ENCODE measurements at places on chromosomes 11 and 22. TPM values are rescaled to one million over a fixed set of nuclear protein-coding genes. Genes with fewer than 3 reads are reported as not detected.
A peak's percentile ranks its signal among the peaks of the same experiment; 100 is the strongest.

The DBX1 gene
- total RNA-seq = not detected

The SCN2B gene
- 24.9 TPM for total RNA-seq

The CAVIN3 gene
- 37.1 TPM for total RNA-seq

The C22orf31 gene
- total RNA-seq = 0.30 TPM

The C22orf42 gene
- not detected for total RNA-seq

The OTOG gene
- total RNA-seq = not detected

The PHF21B gene
- total RNA-seq = 0.69 TPM

The CD44 gene
- 14.0 TPM for total RNA-seq

DNA sequence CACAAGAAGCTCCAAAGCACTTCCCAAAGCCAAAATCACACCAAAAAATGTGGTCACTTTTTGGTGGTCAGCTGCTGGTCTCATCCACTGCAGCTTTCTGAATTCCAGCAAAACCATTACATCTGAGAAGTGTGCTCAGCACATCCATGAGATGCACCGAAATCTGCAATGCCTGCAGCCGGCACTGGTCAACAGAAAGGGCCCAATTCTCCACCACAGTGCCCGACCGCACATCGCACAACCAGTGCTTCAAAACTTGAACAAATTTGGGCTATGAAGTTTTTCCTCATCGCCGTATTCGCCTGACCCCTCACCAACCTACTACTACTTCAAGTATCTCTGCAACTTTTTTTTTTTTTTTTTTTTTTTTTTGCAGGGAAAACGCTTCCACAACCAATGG lies 89.9 kb upstream of the LUZP2 start:
- no peak for DNase-seq
- no peaks in the 10 kb centered on the region for H3K36me3 ChIP-seq
- H3K4me3 ChIP-seq = no peak overlapping the region
- H3K4me1 ChIP-seq = peaks cover 11% of the 10 kb centered on the region

DNA sequence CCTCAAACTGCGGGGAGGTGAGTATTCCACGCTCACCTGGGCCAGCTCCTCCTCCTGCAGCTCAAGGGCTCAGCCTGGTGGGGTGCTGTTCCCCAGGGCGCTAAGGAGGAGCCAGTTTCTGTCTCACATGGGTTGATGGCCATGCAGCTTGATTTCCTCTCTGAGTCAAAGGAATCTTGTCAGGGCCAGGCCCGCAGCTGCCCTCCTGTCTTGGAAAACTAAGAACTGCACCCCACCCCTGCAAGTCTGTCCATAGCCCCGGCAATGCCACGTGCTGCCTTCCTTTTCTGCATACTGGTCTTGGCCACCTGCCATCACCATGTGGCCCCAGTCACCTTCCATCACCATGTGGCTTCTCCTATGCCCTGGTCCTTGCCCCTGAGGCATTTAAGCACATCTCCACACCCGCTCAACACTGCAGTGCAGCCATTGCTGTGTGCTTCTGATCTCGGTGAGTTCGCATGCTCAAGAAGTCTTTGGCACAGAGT lies 35.2 kb upstream of the CLDN5 start:
- H3K36me3 ChIP-seq = no peaks in the 10 kb centered on the region
- H3K4me1 ChIP-seq = no peaks in the 10 kb centered on the region
- no peak overlapping the region for H3K27ac ChIP-seq
- H3K27me3 ChIP-seq = peaks cover 4% of the 10 kb centered on the region
- DNase-seq = no peak

DNA sequence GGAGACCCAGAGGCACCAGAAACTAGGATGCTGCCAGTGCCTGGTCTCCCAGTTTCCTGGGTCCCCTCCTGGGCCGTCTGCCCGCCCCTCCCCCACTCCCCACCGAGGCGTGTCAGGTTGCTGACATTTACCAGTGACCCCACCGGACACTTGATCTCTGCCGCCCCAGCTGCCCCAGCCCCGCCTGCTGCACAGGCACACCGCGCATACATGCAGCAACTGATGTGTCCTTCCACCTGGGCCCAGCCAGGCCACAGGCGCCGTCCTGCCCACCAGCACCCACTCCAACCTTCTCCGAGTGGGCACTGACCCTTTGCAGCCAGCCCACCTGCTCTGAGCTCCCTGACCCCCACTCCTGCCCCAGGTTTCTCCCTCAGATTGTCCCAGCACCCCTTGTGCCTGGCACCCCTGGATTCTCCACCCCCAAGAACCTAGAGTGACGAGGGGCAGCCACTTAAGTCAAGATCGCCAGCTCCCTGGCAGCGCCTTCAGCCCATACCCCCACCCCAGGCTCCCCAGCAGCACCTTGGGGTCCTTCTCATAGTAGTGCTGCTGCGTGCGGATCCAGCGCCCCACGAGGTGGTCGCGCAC lies 548 bp downstream of the PYGM start:
- H3K4me3 ChIP-seq = peak overlapping the region; percentile 69
- DNase-seq = no peak
- H3K4me1 ChIP-seq = peaks cover 66% of the 10 kb centered on the region
- H3K36me3 ChIP-seq = peaks cover 16% of the 10 kb centered on the region
- peak overlapping the region; percentile 89 for H3K27ac ChIP-seq
- H3K27me3 ChIP-seq = no peaks in the 10 kb centered on the region

GRCh38 chr11:118180300-118180703 lies 3.9 kb upstream of the SCN2B start:
- peak overlapping the region; percentile 36 for H3K4me3 ChIP-seq
- H3K27me3 ChIP-seq = peaks cover 4% of the 10 kb centered on the region
- H3K27ac ChIP-seq = peak overlapping the region; percentile 83
- peak; percentile 85 for DNase-seq
- H3K4me1 ChIP-seq = peaks cover 34% of the 10 kb centered on the region

- no peak overlapping the region for H3K4me3 ChIP-seq
- DNase-seq = peak; percentile 23
- peaks cover 57% of the 10 kb centered on the region for H3K4me1 ChIP-seq
- H3K27me3 ChIP-seq = no peaks in the 10 kb centered on the region
These were observed 102.4 kb downstream of the ARHGAP42 start for GRCh38 chr11:100789500-100789899.

- DNase-seq = peak; percentile 70
- no peak overlapping the region for H3K27ac ChIP-seq
- peaks cover 43% of the 10 kb centered on the region for H3K27me3 ChIP-seq
- no peaks in the 10 kb centered on the region for H3K36me3 ChIP-seq
- no peak overlapping the region for H3K4me3 ChIP-seq
These were observed 303.8 kb downstream of the NTM start for GRCh38 chr11:131674051-131674755.

DNA sequence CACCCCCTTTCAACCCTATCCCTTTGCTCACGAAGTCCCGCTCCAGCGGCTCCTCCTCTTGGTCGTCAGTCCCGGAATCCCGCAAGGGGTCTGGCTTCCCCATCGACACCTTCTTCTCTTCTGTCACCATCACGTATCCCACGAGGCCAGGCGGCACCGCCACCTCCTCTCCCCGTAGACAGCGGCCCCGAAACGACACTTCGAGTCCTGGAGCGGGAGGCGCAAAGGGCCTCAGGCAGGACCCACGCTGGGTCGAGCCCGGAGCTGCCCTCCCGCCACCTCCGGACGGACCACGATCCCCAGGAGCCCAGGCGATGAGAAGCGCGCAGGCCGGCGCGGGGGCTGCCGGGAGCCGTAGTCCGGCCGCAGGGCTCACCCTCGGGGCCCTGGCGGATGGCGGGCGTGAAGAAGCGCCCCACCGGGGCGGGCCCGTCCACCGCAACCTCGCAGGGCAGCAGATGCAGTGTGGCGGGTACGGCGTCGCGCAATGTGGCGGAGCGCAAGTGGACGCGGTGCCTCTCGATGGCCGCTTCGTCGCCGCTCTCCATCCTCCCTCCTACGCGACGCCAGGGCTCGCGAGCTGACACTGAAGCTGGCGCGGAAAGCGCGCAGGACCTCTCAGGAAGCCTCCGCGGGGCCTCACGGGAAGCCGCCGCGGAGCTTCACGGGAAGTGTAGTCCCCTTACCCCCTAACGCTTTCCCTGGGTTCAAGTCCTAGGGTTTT lies at the start of gene RNASEH2C:
Gene RNASEH2C, minus strand, starts transcription at position 588 of the 724 bp plus-strand sequence. Its CDS starts 40 bp downstream, at position 548.
- H3K27me3 ChIP-seq = no peaks in the 10 kb centered on the region
- H3K36me3 ChIP-seq = peaks cover 39% of the 10 kb centered on the region
- H3K27ac ChIP-seq = peak within 1 kb of the TSS; percentile 97
- peak within 1 kb of the TSS; percentile 90 for H3K4me3 ChIP-seq
- DNase-seq = peak; percentile 88

DNA sequence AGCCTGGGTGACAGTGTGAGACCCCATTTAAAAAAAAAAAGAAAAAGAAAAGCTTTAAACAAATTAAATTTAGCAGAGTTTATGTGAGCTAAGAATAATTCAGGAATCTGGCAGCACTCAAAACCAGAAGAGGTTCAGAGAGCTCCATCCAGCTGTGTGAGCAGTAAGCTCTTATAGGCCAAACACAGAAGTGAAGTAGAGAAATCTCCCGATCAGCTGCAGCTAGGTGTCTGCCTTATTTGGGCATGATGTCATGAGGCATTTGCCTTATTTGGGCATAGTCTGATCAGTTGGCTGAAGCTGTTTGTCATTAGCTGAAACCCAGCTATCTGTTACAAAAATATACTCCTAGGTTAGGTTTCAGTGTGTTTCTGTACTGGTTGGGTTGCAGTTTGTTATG lies 8.2 kb downstream of the MS4A15 start:
- no peak overlapping the region for H3K27ac ChIP-seq
- no peak overlapping the region for H3K4me3 ChIP-seq
- H3K4me1 ChIP-seq = no peaks in the 10 kb centered on the region
- peaks cover 99% of the 10 kb centered on the region for H3K27me3 ChIP-seq
- no peaks in the 10 kb centered on the region for H3K36me3 ChIP-seq
- DNase-seq = no peak

DNA sequence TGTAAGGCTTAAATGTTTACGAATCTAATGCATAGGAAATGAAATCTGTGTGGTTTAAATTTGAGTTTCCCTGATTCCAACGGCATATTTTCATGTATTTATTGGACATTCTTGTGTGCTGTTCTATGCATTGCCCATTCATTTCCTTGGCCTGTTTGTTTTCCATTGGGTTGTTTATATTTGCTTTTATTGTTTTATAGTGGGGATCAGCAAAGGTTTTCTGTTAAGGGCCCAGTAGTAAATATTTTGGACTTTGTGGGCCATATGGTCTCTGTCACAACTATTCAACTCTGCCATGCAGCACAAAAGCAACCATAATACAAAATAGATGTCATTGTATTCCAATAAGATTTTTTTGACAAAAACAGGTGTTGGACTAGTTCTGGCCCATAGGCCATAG lies 5.2 kb upstream of the LGR4 start:
- H3K36me3 ChIP-seq = no peaks in the 10 kb centered on the region
- H3K4me3 ChIP-seq = no peak overlapping the region
- H3K4me1 ChIP-seq = no peaks in the 10 kb centered on the region
- H3K27me3 ChIP-seq = no peaks in the 10 kb centered on the region

- no peaks in the 10 kb centered on the region for H3K27me3 ChIP-seq
- H3K4me3 ChIP-seq = no peak overlapping the region
- DNase-seq = no peak
- H3K4me1 ChIP-seq = peaks cover 40% of the 10 kb centered on the region
- peaks cover 13% of the 10 kb centered on the region for H3K36me3 ChIP-seq
These were observed 84.2 kb downstream of the MORC2 start for GRCh38 chr22:30884211-30885000.

DNA sequence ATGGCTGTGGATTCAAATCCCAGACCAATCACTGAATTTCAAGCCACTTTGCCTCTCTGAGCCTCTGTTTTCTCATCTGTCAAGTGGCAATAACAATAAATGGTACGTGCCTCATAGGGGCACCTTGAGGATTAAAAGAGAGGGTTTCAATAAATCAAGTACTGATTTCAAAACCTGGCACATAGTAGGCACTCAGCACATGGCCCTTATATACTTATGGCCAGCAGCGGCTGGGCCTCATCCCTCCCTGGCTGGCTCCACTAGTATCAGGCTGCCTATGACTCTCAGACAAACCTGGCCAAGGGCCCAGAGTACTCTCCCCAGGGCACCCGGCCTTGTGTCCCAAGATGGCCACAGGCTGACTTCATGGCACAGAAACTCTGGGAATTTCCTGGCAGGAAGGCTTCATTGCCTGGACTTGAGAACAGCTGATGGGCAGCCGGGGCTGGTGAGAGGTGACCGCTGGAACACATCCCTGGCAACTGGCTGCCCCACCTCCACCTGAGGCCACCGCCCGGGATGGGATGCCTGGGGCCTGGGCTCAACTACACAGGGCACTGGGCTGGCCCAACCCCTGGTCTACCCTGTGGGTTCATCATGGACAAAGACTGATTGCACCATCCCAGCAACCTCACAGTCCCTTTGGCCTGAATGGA lies 3.4 kb downstream of the FADS3 start:
- peak overlapping the region; percentile 98 for H3K27ac ChIP-seq
- peaks cover 87% of the 10 kb centered on the region for H3K4me1 ChIP-seq

- peak overlapping the region; percentile 49 for H3K4me3 ChIP-seq
- H3K4me1 ChIP-seq = peaks cover 58% of the 10 kb centered on the region
- no peaks in the 10 kb centered on the region for H3K27me3 ChIP-seq
- no peaks in the 10 kb centered on the region for H3K36me3 ChIP-seq
- H3K27ac ChIP-seq = peak overlapping the region; percentile 82
These were observed 29.0 kb downstream of the RTN4R start for GRCh38 chr22:20238901-20239675.

Measured in left ventricle myocardium inferior (tissue), 1 donor.